Ascending aorta (tissue), 2 donors: ENCODE measurements at places on chromosomes 1 and 21. TPM values are rescaled to one million over a fixed set of nuclear protein-coding genes. Genes with fewer than 3 reads are reported as not detected.

The LCE3E gene
- total RNA-seq, result not detected

The MAP1LC3C gene
- not detected for total RNA-seq

DNA sequence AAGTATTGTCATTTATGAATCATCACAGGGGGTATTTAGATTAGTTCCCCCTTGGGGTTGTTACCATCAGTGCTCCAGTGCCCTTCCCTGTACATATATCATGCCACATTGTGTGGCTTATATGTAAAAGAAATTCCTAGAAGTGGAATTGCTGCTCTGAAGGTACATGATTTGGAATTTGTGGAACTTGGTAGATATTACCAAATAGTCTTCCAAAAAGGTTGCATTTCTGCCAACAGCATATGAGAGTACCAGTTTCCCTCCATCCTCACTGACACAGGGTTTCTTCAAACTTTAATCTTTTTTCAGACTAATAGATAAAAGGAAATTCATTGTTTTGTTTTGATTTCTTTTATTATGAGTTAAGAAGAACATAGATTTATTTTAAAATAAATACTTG lies 41.3 kb downstream of the AKNAD1 start:
- H3K4me1 ChIP-seq, result peaks cover 4% of the 10 kb centered on the region
- H3K27me3 ChIP-seq, result no peaks in the 10 kb centered on the region
- H3K36me3 ChIP-seq, result no peaks in the 10 kb centered on the region
- no peak for DNase-seq
- H3K27ac ChIP-seq, result peak overlapping the region; percentile 83

The ORC1 gene
- not detected for total RNA-seq

The LPGAT1 gene
- total RNA-seq, result 17.1 TPM

DNA sequence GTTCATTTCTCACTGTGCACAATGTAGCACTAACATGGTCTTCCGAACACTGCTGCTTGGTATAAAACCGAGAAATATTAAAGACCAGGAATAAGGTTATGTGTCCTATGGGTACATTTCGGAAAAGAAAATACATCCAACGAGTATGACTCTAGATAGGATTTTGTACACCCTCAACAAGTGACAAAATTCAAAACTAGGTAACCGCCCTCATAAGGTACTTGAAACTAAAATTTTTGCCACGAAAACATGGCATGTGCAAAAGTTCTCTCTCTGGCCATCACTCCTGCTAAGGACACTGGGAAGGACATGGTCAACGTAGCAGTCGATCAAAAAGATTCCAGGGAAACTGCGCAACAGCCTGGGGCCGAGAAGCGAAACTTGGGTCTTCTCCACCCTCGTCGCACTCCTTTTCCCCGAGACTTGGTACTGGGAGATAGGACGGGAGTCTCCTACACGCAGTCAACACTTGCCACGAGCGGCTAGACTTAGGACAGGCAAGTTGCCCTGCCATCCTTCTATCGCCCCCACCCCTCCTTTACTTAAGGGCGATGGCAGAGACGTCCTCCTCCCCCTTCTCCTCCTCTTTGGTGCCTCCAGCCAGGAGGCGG lies 338 bp upstream of the TOR1AIP1 start:
- H3K4me1 ChIP-seq, result peaks cover 4% of the 10 kb centered on the region
- DNase-seq, result peak; percentile 71
- peaks cover 24% of the 10 kb centered on the region for H3K36me3 ChIP-seq
- no peaks in the 10 kb centered on the region for H3K27me3 ChIP-seq
- H3K4me3 ChIP-seq, result peak overlapping the region; percentile 83
- peak overlapping the region; percentile 100 for H3K27ac ChIP-seq

The AMY2A gene
- not detected for total RNA-seq

GRCh38 chr1:156751451-156751756 lies at the start of gene HDGF:
TSS of gene HDGF (minus strand) at chr1:156751675. CDS start at chr1:156751429, 246 bp downstream.
- peak within 1 kb of the TSS; percentile 99 for H3K27ac ChIP-seq
- peaks cover 30% of the 10 kb centered on the region for H3K4me1 ChIP-seq
- no peak for DNase-seq
- no peaks in the 10 kb centered on the region for H3K36me3 ChIP-seq
- peak within 1 kb of the TSS; percentile 73 for H3K4me3 ChIP-seq

The SEMA4A gene
- 0.64 TPM for total RNA-seq

- H3K27ac ChIP-seq, result no peak overlapping the region
- H3K27me3 ChIP-seq, result no peaks in the 10 kb centered on the region
- no peak for DNase-seq
- peaks cover 17% of the 10 kb centered on the region for H3K4me1 ChIP-seq
Observed at GRCh38 chr1:156673387-156674121, 3.7 kb downstream of the NES start.

GRCh38 chr1:17624611-17625233 lies 85.2 kb downstream of the ARHGEF10L start:
- peak; percentile 92 for DNase-seq
- H3K4me1 ChIP-seq, result peaks cover 27% of the 10 kb centered on the region
- H3K27ac ChIP-seq, result peak overlapping the region; percentile 97
- H3K27me3 ChIP-seq, result no peaks in the 10 kb centered on the region
- H3K4me3 ChIP-seq, result no peak overlapping the region

GRCh38 chr1:200427744-200428143 lies 17.9 kb upstream of the ZNF281 start:
- H3K4me1 ChIP-seq, result no peaks in the 10 kb centered on the region
- H3K27ac ChIP-seq, result no peak overlapping the region
- no peaks in the 10 kb centered on the region for H3K36me3 ChIP-seq
- H3K27me3 ChIP-seq, result no peaks in the 10 kb centered on the region

DNA sequence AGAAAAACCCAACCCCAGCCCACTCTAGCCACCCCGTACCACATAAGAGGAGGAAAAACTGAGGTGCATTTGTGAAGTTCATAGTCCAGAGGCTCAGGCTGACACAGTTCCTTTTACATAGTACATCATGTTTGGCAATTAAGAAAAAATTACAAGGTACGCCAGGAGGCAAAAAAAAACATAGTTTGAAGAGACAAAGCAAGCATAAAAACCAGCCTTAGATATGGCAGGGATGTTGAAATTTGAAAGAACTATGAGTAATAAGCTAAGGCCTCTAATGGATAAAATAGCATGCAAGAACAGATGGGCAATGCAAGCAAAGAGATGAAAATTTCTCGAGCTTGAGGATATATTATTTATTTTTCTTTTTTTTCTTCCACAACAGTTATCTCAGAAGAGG lies 31.9 kb downstream of the MIXL1 start:
- no peaks in the 10 kb centered on the region for H3K36me3 ChIP-seq
- no peak overlapping the region for H3K27ac ChIP-seq
- no peaks in the 10 kb centered on the region for H3K4me1 ChIP-seq
- no peaks in the 10 kb centered on the region for H3K27me3 ChIP-seq
- DNase-seq, result no peak
- no peak overlapping the region for H3K4me3 ChIP-seq

The OR10J1 gene
- not detected for total RNA-seq

The HSPA6 gene
- 1.9 TPM for total RNA-seq

The KCNN3 gene
- 24.6 TPM for total RNA-seq

DNA sequence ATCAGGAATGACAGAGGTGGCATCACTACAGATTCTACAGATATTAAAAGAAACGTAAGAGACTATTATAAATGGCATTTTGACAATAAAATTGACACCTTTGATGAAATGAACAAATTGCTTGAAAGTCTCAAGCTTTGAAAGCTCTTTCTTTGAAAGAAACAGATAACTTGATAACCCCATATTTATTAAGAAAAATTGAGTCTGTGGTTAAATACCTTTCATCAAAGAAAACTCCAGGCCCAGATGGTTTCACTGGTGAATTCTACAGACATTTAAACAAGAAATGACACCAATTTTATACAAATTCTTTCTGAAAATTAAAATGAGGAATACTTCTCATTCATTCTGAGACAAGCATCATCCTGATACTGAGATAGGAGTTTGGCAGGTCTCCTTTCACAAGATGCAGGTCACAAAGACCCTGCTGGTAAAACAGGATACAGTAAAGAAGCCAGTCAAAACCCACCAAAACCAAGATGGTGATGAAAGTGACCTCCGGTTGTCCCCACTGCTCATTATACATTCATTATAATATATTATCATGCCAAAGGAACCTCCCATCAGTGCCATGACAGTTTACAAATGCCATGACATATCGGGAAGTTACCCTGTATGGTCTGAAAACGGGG lies 210.9 kb downstream of the AKT3 start:
- H3K36me3 ChIP-seq, result peaks cover 24% of the 10 kb centered on the region
- no peak for DNase-seq
- no peak overlapping the region for H3K27ac ChIP-seq
- no peaks in the 10 kb centered on the region for H3K27me3 ChIP-seq

- no peak overlapping the region for H3K4me3 ChIP-seq
- peak overlapping the region; percentile 16 for H3K27ac ChIP-seq
- H3K4me1 ChIP-seq, result no peaks in the 10 kb centered on the region
Observed at GRCh38 chr1:87615491-87615890, 286.8 kb downstream of the LMO4 start.

GRCh38 chr21:37188825-37189224 lies 78.3 kb downstream of the VPS26C start:
- no peak overlapping the region for H3K4me3 ChIP-seq
- H3K27me3 ChIP-seq, result no peaks in the 10 kb centered on the region
- no peaks in the 10 kb centered on the region for H3K4me1 ChIP-seq

The CFHR4 gene
- total RNA-seq, result not detected

The SCCPDH gene
- total RNA-seq, result 8.6 TPM

- no peak overlapping the region for H3K27ac ChIP-seq
- no peaks in the 10 kb centered on the region for H3K27me3 ChIP-seq
- DNase-seq, result no peak
- no peaks in the 10 kb centered on the region for H3K36me3 ChIP-seq
- H3K4me1 ChIP-seq, result peaks cover 4% of the 10 kb centered on the region
Observed at GRCh38 chr1:93729502-93729901, 47.9 kb upstream of the BCAR3 start.

GRCh38 chr21:46468108-46468774 lies 9.6 kb downstream of the DIP2A start:
- H3K36me3 ChIP-seq, result peaks cover 6% of the 10 kb centered on the region
- H3K4me1 ChIP-seq, result no peaks in the 10 kb centered on the region
- no peak overlapping the region for H3K27ac ChIP-seq
- H3K27me3 ChIP-seq, result no peaks in the 10 kb centered on the region
- no peak for DNase-seq
- no peak overlapping the region for H3K4me3 ChIP-seq
